ENCODE measurements at places on chromosomes 1 and 21.

- DNase-seq: no peak
Observed at GRCh38 chr1:232917053-232917452, 33.4 kb upstream of the NTPCR start.

GRCh38 chr21:41112740-41113692 is 54.9 kb upstream of the BACE2 start:
- no peak for DNase-seq

DNA sequence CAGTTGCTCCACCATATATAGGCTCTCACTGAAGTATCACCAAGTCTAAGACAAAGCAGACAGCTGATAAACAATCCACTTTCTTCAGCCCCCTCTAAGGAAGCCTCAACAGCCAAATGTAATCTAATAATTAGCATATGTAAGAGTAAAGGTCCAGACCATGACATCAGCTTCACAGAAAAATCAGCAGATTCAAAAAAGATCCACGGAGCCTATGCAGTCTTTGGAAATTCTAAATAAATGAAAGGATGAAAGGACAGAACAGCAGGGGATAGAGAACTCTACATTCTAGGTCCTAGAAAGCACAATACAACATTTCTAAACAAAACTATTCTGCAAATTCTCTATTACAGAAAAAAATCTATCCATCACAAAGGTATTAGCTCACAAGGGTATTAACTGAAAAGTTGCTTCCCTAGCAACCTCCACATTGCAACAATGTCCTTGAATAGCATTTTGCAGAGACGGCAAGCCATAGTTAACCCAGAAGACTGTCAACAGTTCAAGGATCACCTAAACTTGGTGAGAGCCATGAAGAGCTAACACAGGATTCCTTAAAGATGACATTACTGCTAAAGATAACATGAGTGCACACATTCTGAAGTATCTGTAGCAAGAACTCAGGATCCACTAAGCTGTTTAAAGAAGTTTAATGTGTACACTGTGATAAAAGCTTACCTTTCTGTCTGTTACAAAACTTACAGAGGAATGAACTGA is 74.3 kb downstream of the SIPA1L2 start:
- DNase-seq: no peak

DNA sequence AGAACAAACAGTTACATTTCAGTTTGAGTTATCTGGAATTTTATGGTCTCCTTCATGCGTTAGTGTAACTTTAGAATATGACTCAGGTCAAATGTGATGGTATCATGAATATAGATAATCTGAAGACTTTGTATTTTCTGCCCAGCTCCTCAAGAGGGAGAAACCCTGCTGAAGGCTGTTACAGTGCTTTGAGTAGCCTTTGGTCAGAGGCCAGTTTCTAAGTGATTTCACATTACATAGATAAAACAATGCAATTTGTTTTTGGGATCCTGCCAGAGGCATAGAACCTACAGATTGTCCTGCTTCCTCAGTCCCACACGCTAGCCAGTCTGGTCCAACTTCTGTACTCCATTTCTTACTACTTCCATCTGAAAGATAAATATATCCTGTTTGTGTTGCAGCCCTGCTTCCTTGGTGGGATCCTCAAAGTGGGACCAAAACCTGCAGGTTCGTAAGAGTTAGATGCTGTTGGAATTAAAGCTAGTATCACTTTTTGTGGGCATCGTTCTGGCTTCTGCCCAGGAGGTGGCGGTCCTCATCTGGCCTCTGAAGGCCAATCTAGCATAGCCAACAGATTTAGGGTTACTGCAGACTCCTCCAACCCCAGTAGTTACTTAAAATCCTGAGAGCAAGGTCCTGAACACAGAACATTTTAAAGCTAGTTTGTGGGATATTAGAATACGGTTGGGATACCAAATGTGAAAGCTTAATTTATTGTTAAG is 645.8 kb upstream of the USP24 start:
- DNase-seq: no peak

- DNase-seq: no peak
Observed at GRCh38 chr1:153488731-153489130, 28.3 kb upstream of the S100A7 start.
